ENCODE measurements at places on chromosomes 1 and 21. TPM values are rescaled to one million over a fixed set of nuclear protein-coding genes. Genes with fewer than 3 reads are reported as not detected.
A peak's percentile ranks its signal among the peaks of the same experiment; 100 is the strongest.

- DNase-seq: no peak
Measured at GRCh38 chr1:23118957-23119792, 49.5 kb downstream of the LUZP1 start.

- no peak for DNase-seq
Measured at GRCh38 chr1:77473690-77474089, 191.9 kb downstream of the AK5 start.

- no peak for DNase-seq
Measured at GRCh38 chr1:186819126-186819525, 9.6 kb upstream of the PLA2G4A start.

- DNase-seq: no peak
Measured at GRCh38 chr1:154855186-154855851, 14.8 kb downstream of the KCNN3 start.

DNA sequence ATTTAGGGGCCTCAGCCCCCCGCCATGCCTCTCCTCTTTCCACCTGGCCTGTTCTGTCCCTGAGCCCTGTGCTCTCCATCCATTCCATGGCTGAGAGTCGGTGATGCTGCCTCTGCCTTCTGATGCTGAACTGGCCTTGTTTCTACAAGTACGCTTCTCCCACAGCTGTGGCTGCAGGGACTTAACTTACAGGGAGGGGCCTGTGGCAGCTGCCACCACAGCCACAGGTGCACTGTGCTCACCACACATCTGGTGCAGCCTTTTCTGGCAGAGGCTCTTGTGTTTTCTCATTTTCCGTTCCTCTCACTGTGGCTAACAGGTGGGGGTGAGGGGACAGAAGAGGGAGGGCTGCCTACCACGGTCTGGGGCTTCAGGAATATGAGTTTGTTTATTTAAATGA is 4.2 kb downstream of the FMO1 start:
- no peak for DNase-seq

- DNase-seq: peak; percentile 54
Measured at GRCh38 chr1:234781241-234782065, 171.5 kb upstream of the IRF2BP2 start.

DNA sequence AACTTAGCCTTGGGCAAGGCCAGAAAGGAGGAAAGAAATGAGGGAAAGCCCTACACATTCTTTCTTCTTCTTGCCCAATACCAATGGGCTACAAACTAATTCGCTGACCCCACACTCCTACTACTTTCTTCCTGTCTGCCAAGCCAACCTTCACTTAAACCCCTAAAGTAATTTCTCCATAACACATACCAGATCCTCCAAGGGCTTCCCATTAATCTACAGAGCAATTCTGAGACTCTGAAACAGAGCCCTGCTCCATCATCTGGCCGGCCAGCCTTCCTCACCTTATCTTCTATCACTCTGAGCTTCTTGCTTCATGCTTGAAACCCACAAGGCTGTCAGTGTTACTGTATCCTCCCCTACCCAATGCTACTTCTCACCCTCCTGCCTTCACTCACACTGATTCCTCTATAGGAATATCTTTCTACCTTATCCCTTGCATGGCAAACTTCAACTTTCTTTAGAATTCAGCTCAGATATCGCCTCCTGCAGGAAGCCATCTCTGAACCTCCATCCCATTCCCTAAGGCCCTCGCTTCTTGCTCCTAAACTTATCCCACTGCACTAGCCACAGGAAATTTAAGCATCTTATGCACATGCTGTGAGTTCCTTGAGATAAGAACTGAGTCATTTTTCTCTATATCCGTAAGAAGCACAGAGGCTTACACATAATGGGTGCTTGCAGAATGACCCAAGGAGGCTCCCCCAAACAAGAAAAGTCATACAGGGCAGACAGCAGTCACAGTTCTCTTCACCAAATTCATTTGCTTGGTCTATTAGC is 81.9 kb downstream of the JAK1 start:
- no peak for DNase-seq

- DNase-seq: peak; percentile 95
Measured at GRCh38 chr1:44807364-44808062, 362 bp upstream of the DYNLT4 start.

GRCh38 chr1:199794105-199794863 is 233.2 kb upstream of the NR5A2 start:
- no peak for DNase-seq

- no peak for DNase-seq
Measured at GRCh38 chr1:90074566-90074965, 79.7 kb downstream of the ZNF326 start.

DNA sequence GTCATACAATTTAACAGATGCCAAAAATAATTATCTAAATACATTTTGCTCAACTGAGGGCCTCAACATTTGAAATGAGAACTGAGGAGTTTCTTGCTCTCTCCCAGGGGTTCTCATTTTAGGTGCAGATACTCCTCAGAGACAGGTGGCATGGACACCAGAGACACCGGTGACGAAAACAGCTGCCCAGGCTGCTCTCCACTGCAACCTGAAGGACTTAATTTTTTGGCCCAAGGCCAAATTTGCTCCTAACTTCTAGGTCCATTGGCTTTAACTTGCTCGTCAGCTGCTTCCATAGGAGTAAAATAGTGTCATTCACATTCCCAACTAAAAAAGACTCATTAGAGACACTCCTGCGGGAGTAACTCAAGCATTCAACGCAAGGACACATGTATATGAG is 87.0 kb downstream of the NRIP1 start:
- DNase-seq: no peak

DNA sequence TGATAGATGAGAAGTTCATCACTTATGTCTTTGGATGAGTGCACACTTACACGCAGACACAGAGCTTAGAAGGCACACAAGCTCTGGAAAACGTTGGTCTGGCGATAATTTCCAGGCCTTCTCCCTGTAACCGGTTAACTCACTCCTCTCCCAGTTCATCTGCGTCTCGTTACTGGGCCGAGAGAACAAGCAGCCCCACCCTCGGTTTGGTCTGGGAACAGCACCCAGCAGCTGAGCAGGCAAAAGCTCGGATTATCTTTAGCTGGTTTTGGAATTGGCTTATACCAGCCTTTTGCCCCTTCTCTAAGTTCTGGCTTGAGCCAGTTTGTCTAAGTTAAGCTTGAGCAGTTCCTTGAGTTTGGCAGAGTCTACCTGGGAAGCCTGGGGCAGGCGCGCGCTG is 27.3 kb upstream of the COL6A1 start:
- no peak for DNase-seq

- DNase-seq: no peak
Measured at GRCh38 chr1:61051719-61052394, 30.5 kb upstream of the NFIA start.

- no peak for DNase-seq
Measured at GRCh38 chr1:65266476-65266875, 42.9 kb upstream of the DNAJC6 start.

GRCh38 chr1:51442616-51443015 is 76.5 kb downstream of the EPS15 start:
- DNase-seq: no peak

- no peak for DNase-seq
Measured at GRCh38 chr1:29590583-29591565, 354.6 kb downstream of the PTPRU start.

- DNase-seq: no peak
Measured at GRCh38 chr1:23748016-23748415, 4.7 kb downstream of the ELOA start.

GRCh38 chr1:247494767-247495166 is 36.9 kb upstream of the OR2B11 start:
- DNase-seq: no peak

- DNase-seq: no peak
Measured at GRCh38 chr1:47498551-47498950, 60.7 kb downstream of the FOXD2 start.

DNA sequence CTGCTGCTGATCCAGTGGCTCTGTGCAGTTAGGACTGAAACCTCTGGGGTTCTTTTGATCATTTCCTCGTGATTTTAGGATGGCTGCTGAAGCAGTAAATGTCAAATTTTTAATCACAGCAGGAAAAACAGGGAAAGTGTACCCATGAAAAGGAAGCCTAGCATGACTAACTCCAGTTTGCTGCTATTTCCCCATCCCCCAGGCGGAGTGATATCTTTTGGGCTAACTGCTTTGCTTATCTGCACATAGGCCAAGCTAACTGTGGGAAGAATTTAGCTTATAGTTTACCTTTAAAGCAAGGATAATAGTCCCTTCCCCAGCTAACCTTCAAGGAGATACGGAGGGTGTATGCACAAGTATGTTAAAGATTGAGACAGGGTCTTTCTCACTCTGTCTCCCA is 149.8 kb upstream of the TNR start:
- DNase-seq: no peak

DNA sequence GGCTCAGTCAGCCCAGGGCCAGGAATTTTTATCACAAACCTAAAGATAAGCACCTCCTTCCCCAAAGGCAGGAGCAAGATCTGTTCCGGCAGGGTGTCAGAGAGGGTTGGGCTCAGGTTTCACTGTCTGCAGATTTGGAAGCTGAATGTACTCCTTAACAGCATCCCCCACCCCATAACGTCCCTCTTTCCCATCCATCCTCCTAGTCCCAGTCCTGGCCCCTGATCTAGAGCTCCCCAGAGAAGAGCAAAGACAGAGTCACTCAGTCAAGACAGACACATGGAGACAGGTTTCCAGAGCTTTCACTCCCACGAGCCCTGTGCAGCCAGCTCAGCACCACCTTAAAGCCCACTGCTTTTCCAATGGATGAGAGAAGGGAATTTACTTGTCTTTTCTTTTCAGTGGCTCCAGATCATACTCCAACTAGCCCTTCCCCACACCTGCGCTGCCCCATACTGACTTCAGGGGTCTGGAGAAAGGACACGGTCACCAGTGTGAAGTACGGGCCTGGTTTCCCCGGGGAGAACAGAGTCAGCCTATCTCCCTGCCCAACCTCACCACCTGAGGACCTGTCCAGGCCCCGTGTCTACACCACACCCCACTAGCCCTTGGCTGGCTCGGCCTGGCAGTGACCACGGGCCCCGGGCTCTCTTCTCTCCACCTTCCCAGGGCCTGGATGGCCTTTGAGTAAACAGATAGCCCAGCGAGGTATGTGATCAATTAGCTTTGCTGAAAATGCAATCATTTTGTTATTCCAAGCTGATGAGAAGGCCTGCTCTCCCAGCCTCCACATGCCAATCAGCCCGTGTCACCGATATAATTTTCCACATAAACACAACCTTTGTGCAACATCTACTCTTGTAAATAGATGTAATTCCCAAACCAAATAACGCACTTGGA is 249.1 kb downstream of the FOXD2 start:
- DNase-seq: no peak

DNA sequence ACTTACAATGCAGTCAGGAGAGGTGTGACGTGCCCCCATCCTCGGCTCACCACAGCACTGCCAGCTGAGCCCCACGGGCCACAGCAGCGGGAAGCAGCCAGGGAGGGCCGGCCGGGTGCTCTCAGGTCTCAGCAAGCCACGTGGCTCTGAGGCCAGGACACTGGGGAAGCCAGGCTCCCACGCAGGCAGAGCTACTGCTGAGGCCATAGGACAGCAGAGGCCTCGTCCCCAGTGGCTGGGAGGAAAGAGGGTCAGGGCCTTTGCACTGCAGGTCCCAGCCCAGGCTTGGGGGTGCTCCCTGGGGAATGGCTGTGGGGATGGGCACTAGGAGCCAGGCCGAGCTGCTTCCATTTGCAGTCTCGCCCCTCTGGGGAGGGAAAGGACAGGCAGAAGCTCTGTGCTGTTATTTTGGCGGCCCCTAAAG is 5.8 kb downstream of the LRRC47 start:
- peak; percentile 47 for DNase-seq

GRCh38 chr21:14993115-14993514 is 71.7 kb downstream of the NRIP1 start:
- DNase-seq: no peak

GRCh38 chr1:167668108-167668507 is 38.1 kb downstream of the RCSD1 start:
- no peak for DNase-seq

GRCh38 chr1:75600781-75601180 is 10.1 kb downstream of the SLC44A5 start:
- no peak for DNase-seq

Gene CRABP2
- 0.33 TPM for total RNA-seq

Gene SPRR2B
- not detected for total RNA-seq

Gene CFAP298
- 23.7 TPM for total RNA-seq

Gene DMBX1
- not detected for total RNA-seq

Gene RHD
- not detected for total RNA-seq

Gene CFHR1
- total RNA-seq: not detected

Gene GCSAML
- not detected for total RNA-seq

Gene NPPB
- 317 TPM for total RNA-seq

Gene FMO3
- total RNA-seq: 0.61 TPM

Gene LAMTOR5
- total RNA-seq: 240 TPM

Gene LRRIQ3
- 0.36 TPM for total RNA-seq

Gene UTS2
- not detected for total RNA-seq

Gene ST6GALNAC3
- total RNA-seq: 3.7 TPM

All from heart right ventricle (tissue), 16 donors.